ENCODE measurements at places on chromosomes 3 and 15.

DNA sequence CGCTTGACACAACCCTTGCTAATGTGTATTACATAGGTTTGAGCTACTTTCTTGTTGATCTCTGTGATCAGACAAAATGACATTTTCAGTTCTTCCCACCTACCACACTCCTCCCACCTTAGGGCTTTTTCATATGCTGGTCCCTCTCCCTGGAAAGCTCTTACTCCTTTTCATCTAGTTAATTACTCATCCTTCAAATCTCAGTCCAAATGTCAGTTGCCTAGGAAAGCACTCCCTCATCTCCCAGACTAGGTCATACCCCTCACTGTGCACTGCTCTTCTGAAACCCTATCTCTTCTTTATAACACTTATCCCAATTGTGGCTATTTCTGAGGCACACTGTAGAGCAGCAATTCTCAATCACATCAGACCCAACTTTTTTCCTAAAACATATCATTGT is 7.3 kb downstream of the ZNF106 start:
- no peak for DNase-seq

- no peak for DNase-seq
These were observed 17.9 kb upstream of the NIT2 start for GRCh38 chr3:100316641-100317069.

- DNase-seq, result no peak
These were observed 2.7 kb upstream of the COX17 start for GRCh38 chr3:119679874-119680273.

GRCh38 chr3:49351521-49352011 is 6.6 kb downstream of the GPX1 start:
- no peak for DNase-seq

DNA sequence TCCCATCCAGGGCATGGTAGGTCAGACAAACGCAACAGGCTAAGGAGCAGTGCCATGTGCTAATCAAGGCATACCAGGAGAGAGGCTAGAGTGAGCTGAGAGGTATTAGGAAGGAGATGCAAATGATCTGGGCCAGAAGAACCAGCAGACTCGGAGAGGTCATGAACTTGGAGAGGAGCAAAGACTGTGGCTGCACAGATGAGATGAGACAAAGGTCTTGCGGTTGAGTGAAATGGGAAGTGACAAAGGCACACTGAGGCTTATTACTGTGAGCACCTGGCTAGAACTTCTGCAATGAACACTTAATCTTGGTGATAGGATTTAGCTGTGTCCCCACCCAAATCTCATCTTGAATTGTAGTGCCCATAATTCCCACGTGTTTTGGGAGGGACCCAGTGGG is 380.2 kb downstream of the ULK4 start:
- no peak for DNase-seq

DNA sequence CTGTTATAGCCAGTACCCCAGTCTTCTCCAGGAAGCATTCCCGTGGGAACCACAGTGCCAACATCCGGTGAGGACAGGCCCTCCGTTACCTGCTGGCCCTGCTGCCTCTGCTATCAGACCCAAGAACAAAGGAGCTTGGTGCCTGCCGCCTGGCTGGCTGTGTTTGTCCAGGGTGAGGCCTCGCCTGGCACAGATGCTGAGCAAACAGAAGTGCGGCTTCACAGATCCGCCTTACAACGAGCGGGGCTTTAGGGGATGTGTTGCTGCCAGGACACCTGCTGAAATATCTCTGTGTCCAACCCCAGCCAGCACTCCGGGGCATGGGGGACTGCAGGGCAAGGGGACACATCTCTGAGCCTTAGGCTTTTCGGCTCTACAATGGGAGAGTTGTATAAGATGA is 2.2 kb upstream of the EPHB3 start:
- DNase-seq, result no peak

DNA sequence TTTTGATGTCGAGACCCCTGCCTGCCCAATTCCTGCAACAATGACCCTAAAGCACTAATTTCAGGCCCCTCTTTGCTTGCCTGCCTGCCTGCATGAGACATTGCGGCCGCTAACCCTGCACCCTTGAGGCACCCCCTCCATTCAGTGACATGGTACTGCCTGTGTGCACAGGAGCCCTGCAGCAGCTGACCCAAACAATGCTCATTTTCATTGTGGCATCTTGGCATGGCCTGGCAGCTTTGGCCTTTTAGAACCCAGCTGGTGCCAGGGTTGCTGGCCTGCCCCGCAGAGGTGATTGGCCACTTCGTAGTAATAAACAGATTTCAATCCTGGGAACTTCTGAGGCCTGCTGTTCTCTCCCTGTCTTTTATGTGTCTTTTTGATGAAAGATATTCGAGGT is 33.8 kb downstream of the SLCO3A1 start:
- DNase-seq, result no peak

- DNase-seq, result no peak
These were observed 462.6 kb downstream of the PDCD6IP start for GRCh38 chr3:34261001-34261385.

- DNase-seq, result no peak
These were observed 18.5 kb downstream of the CLDN11 start for GRCh38 chr3:170437176-170437575.

GRCh38 chr3:32506466-32506865 is 3.8 kb upstream of the CMTM6 start:
- DNase-seq, result no peak

DNA sequence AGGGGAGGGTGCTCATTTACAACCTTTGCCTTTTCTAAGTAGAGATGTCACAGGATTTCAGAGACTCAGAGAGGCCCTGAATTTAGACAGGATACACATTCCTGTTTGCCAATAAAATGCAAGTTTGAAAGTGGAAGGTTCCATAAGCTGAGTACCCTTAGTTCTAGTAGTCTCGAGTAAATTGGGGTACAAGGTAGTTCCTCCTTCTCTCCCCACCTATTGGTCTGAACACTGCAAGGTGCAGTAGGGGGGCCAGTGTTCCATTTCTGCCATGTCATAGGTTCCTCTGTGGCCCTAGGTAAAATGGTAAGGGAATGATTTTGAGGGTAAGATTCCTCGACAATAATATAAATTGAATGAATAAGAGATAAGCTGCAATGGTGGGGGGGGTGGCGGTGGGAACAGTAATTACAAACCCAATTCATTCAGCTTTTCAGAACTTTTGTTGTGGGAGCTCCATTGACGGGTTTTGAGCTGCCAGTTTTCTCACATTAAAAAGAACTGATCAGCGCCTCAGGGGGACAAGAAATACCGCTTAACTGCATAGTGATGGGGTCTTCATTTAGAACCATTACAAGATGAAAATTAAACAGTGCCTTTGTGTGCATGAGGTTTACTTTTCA is 5.9 kb downstream of the SOX2 start:
- DNase-seq, result no peak

DNA sequence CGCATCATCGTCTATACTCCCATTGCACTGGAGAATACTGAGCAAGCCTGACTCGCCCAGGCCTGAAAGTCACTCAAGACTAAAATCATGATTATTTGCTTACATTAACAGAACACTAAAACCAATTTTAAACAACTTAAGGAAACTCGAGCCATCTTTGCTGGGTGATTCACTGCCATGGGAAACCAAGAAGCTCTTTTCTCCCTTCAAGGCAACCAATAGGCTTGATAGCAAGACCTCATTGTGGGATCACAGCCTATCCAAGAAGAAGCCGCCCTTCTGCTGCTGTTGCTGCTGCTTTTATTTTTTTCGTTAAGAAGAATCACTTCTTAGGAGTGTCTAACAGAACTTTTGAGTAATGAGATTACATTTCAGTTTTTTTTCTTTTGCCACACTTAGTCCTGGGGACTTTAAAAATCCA is 479.4 kb downstream of the FOXP1 start:
- no peak for DNase-seq

DNA sequence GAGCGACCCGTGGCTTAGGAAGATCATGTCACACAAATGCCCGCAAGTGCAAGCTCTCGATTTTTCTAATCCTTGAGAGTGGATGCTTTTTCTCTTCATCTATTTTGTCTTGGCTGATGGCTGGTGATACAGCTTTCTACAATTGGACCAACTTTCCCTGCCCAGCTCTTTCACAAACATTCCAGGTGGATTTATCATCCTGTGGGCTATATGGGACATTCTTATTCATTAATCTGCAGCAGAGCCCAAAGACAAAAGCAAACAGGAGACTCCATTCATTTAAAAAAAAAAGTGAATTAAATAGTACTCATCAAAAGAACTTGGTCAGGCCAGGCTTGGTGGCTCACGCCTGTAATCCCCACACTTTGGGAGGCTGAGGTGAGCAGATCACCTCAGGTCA is 14.2 kb upstream of the TSEN2 start:
- no peak for DNase-seq

- DNase-seq, result no peak
These were observed 24.9 kb downstream of the CHAC1 start for GRCh38 chr15:40978141-40978540.

DNA sequence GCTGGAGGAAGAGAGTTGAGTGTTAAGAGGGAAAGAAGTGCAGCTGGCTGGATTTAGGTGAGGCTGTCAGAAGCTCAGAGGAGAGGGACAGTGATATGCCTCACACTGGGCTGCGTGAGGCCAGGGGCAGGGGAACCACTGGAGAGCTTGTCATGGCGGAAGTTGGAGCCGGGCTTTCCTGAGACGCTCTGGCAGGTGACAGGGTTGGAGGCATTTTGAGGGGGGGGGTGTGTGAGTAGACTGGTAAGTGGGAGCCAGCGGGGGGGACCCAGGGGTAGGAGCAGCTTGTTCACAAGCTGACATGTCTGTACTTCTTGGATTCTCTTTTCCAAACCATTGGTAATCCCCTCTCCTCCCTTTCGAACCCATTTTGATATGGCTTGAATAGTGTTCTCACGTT is 331.5 kb upstream of the RGMA start:
- DNase-seq, result no peak

DNA sequence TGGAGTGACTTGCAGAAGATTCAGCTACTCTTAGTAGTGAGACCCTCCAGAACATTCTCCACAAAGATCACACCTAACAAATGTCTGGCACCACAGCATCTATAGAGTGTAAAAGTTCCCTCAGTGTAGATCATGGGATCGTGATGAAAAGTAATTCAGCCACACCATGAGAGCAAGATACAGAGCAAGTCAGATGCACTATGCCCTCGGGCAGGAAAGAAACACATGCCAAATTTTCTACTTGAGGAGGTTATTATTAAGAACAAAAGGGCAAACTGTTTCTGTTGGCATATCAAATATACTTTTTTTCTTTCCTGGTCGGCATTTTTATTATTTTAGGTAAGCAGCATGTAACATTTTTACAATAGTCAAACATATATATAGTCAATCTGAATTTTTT is 44.8 kb upstream of the SNTN start:
- DNase-seq, result no peak

DNA sequence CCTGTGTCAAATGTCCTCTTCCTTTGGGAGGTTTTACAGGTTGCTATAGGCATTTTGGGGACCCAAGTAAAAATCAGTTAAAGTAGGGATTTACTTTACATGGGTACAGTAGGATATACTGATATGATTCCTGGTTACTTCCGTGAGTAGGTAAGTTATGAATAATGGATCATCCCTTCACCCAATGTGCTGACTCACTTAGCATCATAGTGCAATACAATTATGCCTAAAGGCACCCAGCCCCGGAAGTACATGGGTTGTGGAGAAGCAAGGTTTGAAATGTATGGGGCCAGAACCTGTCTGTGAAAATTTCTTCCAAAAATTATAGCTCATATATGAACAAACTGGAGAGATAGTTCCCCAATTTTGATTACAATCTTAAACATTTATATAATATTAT is 64.0 kb downstream of the GLB1 start:
- no peak for DNase-seq

- no peak for DNase-seq
These were observed 223.0 kb downstream of the NSUN3 start for GRCh38 chr3:94285872-94286271.

DNA sequence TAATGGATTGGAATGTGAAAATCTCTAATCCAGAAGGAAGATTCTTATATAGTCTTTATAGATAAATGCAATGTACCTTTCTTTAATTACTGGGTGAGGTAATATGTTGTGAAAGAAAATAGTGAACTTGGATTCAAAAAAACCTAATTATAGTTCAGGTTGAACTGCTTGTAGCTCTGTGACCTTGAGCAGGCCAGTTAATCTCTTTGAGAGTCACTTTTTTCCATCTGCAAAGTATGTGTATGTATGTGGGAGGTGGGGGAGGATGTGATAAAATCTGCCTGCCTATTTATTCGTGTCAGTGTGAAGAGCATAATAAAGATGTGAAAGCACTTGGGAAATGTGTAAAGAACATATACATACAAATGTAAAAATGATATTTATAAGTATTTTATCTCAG is 34.4 kb downstream of the GLCE start:
- no peak for DNase-seq

DNA sequence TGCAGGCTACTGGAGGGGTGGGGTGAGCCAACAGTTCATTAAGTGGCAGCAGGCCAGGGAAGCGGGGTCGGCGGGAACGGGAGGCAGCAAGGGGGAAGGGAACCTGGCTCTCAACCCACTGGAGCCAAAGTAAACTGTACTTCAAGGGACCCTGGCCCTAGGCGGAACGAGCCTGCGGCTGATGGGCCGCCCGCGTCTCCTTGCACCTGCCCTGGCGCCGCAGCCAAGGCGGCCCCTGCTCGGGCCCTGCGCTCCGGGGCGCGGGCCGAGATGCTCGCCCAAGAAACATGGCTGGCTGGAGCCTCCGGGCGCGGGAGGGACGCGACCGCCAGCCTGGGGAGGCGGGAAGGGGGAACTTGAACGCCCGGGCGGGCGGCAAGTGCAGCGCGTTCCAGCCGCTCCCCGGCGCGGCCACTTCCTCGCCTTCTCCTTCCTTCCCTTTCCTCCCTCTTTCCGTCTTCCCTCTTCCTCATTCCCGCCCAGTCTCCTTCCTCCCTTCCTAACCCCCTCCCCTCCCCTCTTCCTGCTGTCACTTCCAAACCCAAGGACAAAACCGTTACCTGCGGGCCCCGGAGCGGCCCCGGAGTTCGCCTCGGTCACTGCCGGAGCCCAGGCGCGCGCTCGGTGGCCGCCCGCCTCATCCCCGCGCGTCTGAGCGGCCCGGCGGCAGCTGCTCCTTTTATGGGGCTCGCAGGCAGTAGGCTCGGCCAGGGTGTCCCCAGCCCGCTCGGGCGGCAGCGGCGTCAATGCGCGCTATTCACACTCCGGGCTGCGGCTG is 489.7 kb downstream of the MAGI1 start:
- no peak for DNase-seq

DNA sequence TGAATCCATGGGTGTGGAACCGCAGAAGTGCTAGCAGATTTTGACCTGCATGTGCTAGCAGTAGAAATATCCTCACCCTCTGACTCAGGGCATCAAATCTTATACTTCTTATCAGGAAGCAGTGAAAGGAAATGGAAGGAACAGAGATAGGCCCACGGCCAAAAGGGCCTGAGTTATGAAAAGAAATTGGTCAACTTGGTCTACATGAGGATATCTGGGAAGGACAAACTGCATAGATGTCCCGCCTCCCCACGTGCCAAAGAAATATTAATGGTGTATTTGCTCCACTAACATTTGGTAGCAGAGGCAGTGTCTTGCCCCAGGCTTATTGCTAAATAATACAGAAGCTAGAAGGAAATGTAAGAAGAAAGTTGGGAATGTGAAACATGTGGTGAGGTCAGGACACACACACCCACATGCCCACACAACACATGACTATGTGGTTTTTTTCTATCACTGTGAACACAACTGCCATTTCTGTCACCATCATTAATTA is 93.6 kb upstream of the COL8A1 start:
- no peak for DNase-seq

- no peak for DNase-seq
These were observed 185.2 kb upstream of the ARL6 start for GRCh38 chr3:97579365-97579764.

Measured in activated CD4-positive, alpha-beta T cell treated with anti-CD3 and anti-CD28 coated beads, Interleukin-2, amount 50 U/mL, for 24 hours (primary cell).